Stimulated activated CD4-positive, alpha-beta T cell treated with anti-CD3 and anti-CD28 coated beads, Interleukin-4, amount 100 ng/mL, for 24 hours (primary cell): ENCODE measurements at places on chromosomes 12 and 14.

DNA sequence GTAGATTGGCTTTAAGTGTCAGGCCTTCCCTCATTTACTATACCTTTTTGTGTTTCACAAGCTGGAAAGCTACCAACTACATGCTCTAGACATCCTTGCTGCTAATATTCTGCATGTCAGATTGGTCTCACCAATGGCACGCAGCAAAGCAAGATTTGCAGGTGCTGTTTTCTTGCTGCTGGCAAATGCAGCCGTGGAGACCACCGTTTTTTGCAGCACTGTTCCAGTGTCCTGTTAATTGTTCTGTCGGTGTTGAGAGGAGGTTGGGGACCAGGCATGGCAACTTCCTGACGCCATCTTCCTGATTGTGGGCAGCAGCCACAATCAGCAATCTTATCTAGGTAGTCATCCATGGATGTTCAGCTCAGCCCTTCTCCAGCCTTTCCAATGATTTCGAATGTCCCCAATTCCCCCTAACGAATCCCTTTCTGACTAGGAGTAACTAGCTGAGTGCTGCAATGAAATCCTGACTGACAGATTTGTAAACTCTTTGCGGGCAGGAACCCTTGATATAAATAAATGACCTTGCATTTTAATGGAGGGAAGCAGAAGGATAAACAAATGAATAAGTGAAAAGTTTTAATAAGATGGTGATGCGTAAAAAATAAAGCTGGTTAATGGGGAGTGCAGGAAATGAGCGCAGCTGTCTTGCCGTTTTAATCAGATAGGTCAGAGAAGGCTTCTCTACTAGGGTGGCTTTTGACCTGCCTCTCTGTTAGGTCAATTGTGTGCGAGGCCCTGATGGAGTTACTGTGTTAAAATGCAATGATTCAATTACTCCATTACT, 574 bp upstream of the CRADD start:
- DNase-seq, result no peak

GRCh38 chr12:56029666-56030293, 8.9 kb downstream of the IKZF4 start:
- peak; percentile 51 for DNase-seq

- DNase-seq, result no peak
These were observed 92.0 kb downstream of the TTLL5 start for GRCh38 chr14:75752907-75753594.

DNA sequence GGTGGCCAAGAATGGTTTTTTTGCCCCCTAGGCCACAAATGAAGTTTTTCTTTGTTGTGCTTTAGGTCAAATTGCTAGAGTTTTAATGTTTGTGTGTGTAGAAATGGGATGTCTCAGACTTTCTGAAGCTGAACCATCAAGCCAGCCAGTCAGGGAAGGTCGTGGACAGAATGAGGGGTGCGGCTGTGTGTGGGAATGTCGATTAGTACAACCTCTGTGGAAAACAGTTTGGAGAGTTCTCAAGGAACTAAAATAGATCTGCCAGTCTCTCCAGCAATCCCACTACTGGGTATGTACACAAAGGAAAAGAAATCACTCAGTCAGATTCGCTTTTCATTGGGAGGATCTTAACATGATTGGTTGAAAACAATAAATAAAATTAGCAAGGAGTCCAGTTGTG, 44.5 kb downstream of the ACACB start:
- no peak for DNase-seq

GRCh38 chr12:2454601-2455177, 340.1 kb upstream of the FKBP4 start:
- DNase-seq, result no peak

DNA sequence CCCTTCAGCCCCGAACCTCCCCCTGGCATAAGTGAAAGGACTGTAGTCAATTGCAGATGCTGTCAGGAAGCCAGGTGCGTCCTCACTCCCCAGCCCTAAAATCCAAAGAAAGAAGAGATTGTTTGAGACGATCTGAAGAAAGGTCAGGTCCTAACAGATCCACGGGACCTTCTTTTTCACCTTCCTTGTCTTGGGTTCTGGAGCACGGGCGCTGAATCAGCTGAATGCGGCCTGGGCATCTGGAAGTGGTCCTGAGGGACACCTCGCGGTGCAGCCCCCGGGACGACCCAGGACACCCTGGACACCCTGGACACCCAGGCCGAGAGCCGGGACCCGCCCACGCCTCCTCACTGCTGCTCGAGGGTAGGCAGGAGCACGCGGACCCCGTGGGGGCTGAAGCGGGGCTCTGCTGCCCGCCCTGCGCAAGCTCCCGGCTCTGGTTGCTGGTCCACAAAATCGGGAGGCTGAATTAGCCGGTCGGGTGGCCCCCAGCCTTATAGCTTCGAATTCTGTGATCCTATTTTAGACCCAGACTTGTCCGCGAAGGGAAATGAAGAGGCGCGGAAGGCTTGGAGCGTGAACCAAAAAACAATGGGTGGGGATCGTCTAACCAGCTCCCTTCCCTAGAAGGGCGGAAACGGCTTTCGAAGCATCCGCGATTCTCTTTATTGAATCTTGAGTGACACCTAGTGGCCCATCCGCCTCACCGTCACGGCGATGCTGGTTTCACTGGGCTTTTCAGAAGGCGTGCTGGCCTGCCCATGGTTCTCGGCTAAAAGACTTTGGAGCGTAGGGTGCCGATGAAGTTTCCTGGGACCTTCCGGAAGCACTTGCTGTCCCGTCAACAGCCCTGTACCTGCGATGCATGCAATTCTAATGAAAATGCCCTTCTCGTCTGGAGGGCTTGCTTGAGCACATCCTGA, 46.4 kb upstream of the PLXNC1 start:
- peak; percentile 87 for DNase-seq

GRCh38 chr12:42933461-42934081, 344.0 kb upstream of the PRICKLE1 start:
- no peak for DNase-seq

- no peak for DNase-seq
These were observed 355.7 kb downstream of the NPAS3 start for GRCh38 chr14:33294419-33294818.

- DNase-seq, result no peak
These were observed 37.5 kb downstream of the ZFHX2 start for GRCh38 chr14:23513818-23514643.

DNA sequence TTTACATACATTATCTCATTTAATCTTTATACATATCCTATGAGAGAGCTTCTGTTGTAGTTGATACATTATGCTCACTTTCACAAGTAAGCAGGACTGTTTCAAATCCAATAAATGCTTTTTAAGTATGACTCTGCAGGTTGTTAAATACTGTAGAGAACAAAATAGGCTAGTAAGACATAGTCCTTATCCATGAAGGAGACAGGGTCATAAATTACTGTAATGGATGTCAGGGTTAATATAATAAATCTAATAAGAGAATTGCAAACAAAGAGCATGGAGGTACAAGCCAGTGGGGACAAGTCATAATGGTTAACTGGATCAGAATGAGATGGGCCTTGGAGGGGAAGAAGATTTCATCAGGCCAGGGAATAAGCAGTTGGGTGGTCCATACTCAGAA, 303.8 kb upstream of the RGS6 start:
- no peak for DNase-seq

DNA sequence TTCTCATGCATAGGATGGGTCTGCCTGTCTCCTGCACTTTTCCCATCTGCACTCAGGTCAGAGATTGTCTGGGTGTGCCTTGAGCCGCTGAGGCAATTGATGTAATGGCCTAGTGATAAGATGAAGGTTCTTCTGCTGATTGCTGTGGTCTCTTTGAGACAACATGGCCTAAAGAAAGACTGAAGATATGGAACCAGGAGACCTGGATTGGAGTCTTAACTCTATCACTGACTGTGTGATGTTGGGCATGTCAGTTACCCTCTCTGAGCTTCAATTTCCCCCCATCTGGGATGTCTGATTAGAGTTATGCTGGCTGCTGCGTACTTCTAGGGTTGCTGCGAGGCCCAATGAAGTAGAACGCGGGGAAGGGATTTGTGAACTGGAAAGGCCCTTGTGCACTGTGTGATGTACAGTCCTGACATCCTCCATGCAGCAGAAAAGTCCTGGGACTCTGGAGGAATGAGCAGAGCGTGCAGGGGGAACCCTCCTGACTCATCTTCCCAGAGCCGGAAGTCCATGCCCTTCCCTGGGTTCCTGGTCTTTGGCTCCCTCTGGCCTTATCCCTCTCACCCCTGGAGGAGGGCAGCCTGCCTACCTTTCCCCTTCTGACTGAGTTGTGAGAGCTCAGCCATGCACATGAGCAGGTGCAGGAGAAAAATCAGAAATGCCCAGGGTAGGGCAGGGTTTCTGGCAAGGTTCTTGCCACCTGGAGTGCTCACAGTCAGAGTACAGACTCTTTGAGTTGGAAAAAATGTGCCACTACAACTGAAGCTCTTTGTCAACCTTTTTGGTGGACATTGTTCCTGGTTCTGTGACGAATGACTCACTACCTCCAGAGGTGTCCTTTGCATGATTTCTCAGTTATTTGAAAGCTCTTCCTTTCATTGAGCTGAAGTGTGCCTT, 21.1 kb downstream of the PLEKHD1 start:
- no peak for DNase-seq
